ENCODE measurements at places on chromosomes 1 and 21.

- no peak for DNase-seq
Observed at GRCh38 chr21:39108291-39109162, 74.7 kb downstream of the PSMG1 start.

GRCh38 chr1:107795441-107795840 lies 169.5 kb downstream of the VAV3 start:
- no peak for DNase-seq

GRCh38 chr1:229848752-229849677 lies 218.0 kb upstream of the GALNT2 start:
- DNase-seq, result peak; percentile 53

DNA sequence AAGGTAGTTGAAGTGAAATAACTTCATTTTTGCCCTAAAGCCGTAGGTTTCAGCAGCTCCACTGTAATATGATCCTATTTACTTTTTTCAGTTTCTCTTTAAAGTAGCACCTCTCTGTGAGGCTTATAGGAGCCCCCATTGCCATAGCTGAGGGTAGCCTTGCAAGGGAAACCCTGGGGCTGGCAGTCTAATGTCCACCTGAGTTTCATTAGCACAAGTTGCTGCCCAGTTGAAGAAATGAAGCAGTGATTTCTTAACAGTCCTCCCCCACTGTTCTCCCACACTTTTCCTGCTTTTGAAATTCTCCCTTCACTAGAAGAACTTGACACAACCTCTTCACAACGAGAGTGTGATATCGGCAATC lies 1.5 kb downstream of the HMCN1 start:
- DNase-seq, result no peak

- DNase-seq, result peak; percentile 87
Observed at GRCh38 chr1:52842643-52843310, at the start of gene ZYG11A. Gene ZYG11A, plus strand, starts transcription at chr1:52842760. Its CDS starts 124 bp downstream, at chr1:52842884.

DNA sequence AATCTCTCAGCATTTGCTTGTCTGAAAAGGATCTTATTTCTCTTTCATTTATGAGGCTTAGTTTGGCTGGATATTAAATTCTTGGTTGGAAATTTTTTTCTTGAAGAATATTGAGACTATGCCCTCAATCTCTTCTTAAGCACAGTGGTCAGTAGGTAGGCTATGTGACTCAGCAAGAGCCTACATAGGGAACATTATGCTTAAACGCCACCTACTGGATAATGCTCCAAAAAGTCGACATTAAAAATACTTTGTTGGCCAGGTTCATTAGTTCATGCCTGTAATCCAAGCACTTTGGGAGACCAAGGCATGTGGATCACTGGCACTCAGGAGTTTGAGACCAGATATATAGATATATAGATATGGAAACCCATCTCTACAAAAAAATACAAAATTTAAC lies 678.0 kb upstream of the USP24 start:
- DNase-seq, result peak; percentile 39

Measured in NCI-H524 (cell line).